HFFc6 (cell line): ENCODE measurements at places on chromosomes 4 and X.
A peak's percentile ranks its signal among the peaks of the same experiment; 100 is the strongest.

DNA sequence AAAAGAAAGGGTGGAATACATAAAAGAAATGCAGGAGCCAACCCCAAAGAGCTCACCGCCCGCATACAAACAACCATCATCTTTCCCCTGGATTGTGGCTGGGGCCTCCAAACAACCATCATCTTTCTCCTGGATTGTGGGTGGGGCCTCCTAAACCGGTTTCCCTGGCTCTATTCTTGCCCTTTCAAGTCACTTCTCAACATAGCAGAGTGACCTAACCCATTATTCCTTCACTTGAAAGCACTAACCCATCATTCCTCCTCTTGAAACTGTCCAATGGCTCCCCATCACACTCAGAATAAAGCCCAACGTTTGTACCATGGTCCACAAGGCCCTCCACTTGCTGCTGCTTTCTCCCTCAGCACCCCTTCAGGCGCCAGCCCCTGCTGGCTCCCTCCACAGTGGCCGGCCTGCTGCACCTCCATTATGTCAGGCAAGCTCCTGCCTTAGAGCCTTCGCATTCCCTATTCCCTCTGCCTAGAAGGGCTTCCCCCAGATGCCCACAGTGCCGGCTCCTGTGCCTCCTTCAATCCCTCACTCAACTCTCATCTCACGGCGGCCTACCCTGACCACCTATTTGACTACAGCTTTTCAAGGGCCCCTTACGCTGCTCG is 24.1 kb downstream of the SMIM43 start:
- DNase-seq: no peak

DNA sequence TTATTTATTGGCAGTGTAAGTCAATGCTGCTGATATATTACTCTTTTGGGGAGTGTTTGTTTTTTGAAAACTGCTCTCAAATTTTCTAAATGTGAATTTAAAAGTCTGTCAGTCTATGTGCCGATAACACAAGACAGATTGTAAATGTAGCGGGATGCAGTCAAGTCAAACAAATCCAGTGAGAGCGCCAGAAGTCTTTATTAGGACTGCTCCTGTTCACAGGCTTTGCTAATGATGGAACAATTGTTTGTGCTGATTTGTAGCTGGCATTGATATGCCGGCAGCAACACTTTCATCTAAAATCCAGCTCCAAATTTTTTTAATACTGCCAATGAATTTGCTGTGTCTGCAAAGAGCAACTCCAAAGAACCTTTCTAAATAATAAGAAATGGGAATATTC is 78.7 kb upstream of the TET2 start:
- no peak for DNase-seq

GRCh38 chrX:79138658-79139241 is 5.7 kb upstream of the GPR174 start:
- DNase-seq: no peak

DNA sequence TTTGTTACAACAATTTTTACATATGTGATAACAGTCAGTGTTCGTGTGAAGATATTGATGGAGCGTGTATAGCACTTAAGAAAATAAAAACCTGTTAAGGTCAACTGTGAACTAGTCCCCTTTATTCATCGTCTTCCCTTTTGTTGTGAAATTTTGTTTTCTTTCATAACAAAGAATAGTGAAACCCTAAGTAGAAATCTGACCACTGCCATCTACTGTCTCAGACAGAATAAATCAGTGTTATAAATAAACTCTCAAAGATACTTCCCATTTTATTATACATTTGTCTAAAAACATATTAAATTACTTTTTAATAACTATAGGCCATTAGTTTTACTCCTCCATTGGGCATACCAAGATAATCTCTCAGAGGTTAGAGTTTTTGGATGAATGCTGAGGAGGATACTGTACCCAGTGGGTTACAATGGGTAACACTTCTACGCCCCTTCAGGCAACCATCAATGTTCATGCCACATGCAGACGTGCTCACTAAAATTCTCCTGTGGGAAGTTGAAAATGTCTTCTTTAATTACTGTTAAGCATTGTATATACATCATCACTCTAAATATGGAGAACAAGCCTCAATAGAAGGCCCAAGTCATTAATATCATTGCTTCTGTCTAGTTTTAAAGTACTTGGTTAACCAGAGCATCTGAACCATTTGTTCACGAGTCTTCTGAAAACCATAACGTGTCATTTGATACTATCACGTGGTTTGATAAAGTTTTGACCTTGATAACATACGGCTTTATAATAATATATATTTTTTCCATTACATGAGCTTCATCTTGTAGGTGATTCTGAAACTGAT is 171.2 kb downstream of the TMA16 start:
- no peak for DNase-seq

- DNase-seq: no peak
These were observed 69.6 kb downstream of the HOPX start for GRCh38 chr4:56611501-56611900.

DNA sequence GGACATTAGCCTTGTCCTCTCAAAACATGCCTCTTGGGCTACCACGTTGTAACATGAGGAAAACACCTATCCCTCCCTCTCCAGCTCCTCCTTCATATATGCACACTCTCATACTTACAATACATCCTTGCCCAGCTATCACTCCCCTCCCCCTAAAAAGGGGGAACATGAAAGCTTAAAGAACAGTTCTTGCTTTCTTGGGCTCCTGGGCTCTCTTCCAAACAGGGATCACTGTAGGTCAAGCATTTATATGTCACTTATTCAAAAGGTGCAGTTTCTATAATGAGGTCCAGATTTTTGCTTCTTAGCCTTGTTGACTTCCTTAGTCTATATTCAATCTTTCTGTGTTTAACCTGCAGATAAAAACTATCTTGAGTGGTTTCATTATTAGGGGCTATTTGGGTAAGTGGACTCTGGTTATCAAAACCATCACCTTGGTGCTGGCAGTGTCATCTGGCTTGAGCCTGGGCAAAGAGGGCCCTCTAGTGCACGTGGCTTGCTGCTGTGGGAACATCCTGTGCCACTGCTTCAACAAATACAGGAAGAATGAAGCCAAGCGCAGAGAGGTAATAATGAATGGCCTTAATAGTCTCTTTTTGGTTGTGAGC is 119.4 kb downstream of the AKAP4 start:
- no peak for DNase-seq

- DNase-seq: no peak
These were observed 14.2 kb downstream of the IQCM start for GRCh38 chr4:149801416-149801815.

DNA sequence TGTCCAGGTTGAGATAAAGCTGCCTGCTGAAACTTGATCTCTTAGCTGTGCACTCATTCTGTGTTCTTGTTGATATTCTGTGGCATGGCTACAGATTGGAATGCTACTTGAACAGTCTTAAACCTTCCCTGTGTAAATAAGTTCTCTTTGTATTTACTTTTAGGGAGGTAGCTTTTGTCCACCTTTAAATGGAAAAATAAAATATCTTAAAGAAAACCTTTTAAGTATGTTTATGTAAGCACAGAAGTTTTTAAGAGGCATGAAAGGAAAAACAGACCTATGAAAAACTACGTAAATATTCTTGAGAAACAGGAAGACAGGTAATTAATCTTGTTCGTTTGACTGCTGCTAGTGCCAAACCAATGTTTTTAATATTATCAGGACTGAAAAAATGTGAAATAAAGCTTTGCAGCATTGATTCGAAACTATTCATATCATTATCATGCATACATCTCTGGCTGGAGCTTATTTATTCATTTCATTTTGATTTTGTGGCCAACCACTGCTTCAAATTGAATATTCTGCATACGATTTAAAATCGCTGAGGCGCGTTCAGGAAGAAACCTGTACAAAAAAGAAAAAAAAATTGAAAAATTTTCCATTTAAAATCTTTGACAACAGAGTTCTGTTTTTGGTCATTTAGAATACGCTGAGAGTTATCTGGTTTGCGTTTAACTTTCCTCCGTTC is 17.8 kb downstream of the HSD17B13 start:
- no peak for DNase-seq

GRCh38 chr4:140856621-140857062 is 100.5 kb upstream of the TBC1D9 start:
- DNase-seq: no peak

GRCh38 chr4:177860171-177860570 is 417.9 kb upstream of the AGA start:
- no peak for DNase-seq

DNA sequence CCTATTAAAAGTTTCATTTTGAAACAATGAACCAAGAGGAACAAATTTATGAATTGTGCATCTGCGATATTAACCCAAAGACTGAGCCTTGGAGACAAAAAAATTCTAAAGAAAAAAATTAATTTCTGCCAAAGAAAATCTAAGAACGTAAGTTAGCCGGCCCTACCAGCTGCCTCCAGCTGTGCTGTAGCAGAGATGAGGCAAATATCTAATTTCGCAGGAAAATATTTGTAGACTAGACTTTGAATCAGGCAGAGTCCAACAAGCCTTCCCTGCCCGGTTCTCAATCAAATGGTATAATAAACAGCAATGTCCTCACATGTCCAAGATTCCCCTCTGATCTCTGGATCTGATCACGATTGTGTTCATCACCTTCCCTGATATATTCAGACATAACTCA is 21.2 kb upstream of the SMIM20 start:
- no peak for DNase-seq

GRCh38 chr4:52586069-52586468 is 73.0 kb downstream of the USP46 start:
- DNase-seq: no peak

- DNase-seq: no peak
These were observed 875.5 kb upstream of the INTU start for GRCh38 chr4:126757219-126757618.

DNA sequence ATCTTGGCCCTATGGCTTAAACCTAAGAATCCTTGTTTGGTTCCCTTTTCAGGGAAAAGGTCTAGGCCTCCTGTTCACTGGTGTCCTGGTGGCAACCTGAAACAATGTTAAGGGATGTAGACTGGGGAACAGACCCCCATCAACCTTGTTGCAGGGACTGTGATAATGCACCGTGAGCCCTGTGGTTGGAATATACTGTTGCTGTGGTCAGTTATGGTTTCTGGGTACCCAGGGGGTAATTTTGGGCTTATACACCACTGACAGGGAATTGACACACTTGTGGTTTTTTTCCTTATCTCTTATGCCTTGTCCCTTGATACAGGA is 64.0 kb upstream of the WDR1 start:
- no peak for DNase-seq

DNA sequence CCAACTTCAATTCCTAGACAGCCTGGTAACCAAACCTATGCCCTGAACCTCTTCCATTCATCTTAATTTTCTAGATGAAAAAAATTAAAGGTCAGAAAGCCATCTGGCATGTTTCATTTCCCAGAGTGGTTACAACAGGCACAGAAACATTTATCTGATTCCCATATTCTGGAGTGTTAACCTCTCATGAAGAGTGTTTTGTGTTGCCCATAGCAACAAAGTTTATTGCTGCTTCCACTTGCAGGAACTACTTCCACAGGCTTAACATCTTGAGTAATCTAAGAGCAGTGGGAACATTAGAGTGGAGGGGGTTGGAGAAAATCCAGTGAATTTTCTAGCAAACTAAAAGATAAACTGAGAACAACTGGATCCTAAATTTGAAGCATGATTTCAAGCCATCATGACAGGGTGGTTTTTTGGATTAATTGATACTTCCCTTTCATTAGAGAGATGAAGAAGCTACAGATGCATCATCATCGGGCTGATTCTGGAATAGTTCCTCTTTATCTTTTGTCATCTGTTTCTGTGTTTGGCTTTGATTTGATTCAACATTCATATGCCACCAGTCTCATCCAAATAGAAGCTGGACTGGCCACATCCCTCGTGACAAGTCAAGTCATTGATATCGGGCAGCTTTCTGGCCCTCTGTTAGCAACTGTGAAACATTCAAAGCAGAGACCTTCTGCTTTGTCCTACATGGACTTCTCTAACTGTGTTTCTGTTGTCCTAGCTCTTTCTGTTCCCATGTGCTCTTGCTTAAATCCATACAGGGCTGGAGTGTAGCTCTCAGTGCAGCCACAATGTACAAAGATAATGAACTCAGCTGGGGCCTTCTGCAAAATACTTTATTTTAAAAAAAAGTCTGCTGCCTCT is 167.3 kb downstream of the MID1IP1 start:
- DNase-seq: peak; percentile 40

DNA sequence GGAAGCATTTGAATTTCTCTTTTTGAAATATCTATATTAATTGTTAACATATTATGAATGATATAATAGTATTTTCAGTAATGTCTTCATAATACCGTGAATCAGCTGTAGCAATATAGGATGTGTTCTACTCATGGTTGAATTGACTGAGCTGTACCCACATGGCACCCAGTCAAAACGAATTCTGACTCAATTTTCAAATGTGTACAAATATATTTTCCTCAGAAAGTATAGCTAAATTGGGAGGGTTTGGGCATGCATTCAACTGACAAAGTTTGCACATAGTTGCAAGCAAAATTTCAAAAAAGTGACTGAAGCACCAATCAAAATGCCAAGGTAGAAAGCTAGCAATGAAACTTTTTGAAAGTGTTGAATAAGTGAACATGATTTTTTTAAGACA is 188.9 kb downstream of the NAF1 start:
- DNase-seq: no peak

GRCh38 chr4:78596111-78596742 is 44.7 kb downstream of the ANXA3 start:
- no peak for DNase-seq

GRCh38 chr4:24209131-24209530 is 319.3 kb upstream of the PPARGC1A start:
- DNase-seq: no peak

- DNase-seq: peak; percentile 4
These were observed 5.3 kb downstream of the ASB11 start for GRCh38 chrX:15310117-15310516.

GRCh38 chr4:121642292-121642691 is 54.5 kb downstream of the ANXA5 start:
- no peak for DNase-seq
